Cortex of kidney (tissue), 1 donor: ENCODE measurements at places on chromosomes 1 and 21.

DNA sequence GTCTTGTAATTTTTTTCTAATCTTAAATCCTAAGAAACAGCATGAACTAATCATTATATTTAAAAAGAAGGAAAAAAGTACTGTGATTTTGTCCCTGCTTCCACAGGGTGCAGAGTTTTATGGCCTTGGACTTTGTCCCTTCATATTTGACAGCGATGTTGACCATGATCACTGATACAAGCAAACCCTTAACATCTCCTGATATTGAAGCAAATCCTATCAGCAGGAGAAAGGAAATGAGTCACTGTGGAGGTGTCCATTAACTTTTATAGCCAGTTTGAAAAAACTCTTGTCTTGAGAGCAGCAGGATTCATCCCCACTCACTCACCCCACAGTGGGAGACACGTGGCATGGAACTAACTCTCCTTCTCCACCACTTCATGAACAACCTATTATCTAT is 5.1 kb upstream of the REG4 start:
- DNase-seq, result no peak

DNA sequence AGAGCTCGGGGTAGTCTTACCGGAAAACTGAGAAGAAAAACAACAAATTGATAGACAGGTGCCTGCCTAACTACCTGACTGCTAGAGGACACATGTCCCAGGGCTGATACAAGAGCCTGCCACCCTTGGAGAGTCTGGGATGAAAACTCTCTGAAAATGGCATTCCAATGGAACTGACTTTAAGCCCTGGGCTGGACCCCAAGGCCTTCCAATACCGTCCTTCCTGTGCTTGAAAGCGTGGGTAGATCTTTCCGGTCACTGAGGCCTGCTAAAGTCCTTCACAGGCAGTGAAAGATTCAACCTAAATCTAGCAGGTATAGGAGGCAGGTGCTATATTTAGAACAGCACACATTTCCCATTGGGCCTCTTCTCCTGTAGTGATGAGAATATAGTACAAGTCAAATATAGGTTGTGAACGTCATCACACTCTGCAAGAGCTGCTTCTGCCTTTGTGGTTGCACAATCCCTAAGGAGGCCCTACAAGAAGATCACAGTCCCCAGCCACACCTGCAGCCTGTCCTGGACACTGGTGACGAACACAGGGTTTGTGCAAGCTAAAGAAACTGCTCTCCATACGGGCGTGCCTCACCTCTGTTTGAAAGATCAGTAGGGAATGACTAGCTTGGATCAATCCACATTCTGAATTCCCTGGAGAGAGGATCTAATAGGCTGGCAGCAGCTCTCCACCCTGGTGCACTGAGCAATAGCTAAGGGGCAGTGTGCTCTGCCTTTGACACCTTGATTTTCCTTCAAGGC is 876 bp upstream of the CHML start:
- DNase-seq, result no peak

DNA sequence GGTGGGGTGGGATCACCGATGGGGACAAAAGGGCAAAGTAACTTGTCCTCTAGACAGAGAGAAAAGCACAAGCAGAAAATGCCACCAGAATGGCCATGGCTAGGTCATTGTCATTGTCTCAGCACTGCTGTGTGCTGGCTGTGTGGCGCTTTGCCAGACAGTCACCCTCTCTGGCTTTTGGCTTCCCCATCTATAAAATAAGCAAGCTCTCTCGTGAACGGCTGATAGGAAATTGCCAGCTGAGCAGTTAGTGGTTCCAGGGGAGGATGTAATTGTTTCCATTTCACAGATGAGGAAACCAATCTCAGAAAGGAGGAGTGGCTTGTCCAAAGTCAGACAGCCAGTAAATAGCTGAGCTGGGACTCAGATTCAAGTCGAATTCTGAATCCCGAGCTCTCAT is 32.5 kb downstream of the PADI2 start:
- no peak for DNase-seq

GRCh38 chr1:79422726-79423125 is 416.2 kb upstream of the ADGRL4 start:
- DNase-seq, result no peak
